ENCODE measurements at places on chromosomes 7 and 10.

DNA sequence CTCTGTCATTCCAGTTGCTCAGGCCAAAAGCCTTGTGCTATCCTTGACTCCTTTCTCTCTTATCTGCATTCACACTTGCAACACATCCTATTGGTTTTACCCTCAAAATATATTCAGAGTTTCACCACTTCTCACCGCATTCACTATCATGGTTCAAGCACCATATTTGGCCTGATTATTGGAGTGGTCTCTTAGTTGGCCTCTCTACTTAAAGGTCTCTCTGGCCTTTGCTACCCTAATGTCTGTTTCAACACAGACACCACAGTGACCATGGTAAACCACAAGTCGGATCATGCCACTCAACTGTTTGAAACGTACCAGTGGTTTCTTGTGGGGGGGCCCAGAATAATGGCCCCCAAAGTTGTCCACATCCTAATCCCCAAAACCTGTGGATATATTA, 15.2 kb upstream of the PDZD8 start:
- DNase-seq, result no peak

GRCh38 chr10:78913219-78914059, 155.3 kb upstream of the ZMIZ1 start:
- no peak for DNase-seq

GRCh38 chr7:117283371-117283770, 39.5 kb downstream of the WNT2 start:
- no peak for DNase-seq

- DNase-seq, result no peak
Observed at GRCh38 chr10:86472061-86472460, 49.5 kb downstream of the WAPL start.

GRCh38 chr7:17532861-17533404, 234.5 kb downstream of the AHR start:
- no peak for DNase-seq

- no peak for DNase-seq
Observed at GRCh38 chr10:112244197-112244596, 39.0 kb upstream of the TECTB start.

DNA sequence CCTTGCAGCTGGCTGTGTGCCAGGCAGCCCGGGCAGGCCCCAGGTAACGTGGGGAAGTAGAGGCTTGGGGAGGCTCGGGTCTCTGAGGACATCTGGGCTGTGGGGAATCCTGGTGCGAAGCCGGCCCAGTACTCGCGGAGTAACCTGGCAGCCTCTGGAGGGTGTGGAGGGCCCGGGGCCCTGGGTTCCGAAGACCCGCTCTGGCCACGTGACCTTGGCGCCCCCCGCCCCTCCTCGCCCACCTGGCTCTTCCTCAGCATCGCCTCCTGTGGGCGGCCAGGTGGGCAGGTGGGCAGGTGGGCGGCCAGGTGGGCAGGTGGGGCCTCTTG, 143.1 kb downstream of the WDR37 start:
- DNase-seq, result no peak

- no peak for DNase-seq
Observed at GRCh38 chr7:40194745-40195144, 59.9 kb downstream of the SUGCT start.

- no peak for DNase-seq
Observed at GRCh38 chr7:138825049-138825721, 27.2 kb upstream of the ATP6V0A4 start.

DNA sequence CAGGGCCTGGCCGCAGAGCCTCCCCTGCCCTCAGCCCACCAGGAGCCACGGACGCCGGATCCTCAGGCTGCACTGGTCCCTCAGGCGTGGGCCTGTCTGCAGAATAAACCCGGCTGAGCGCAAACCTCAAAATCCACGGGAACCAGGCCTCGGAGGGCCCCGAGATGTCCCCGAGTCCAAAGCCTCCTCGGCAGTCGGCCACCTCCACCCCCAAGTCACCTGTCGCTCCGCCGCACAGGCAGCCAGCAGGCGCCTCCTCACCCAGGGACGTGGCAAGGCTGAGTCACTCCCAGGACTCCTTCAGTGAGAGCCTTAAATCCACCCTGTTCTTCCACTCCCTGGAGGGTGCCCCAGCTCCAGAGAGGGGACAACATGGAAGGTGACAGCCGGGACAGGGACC, 33.2 kb downstream of the STK32C start:
- DNase-seq, result no peak

- DNase-seq, result no peak
Observed at GRCh38 chr7:133778472-133778871, 348.7 kb upstream of the LRGUK start.

All from cortex of kidney (tissue), 1 donor.